ENCODE measurements at places on chromosomes 3 and 15.

DNA sequence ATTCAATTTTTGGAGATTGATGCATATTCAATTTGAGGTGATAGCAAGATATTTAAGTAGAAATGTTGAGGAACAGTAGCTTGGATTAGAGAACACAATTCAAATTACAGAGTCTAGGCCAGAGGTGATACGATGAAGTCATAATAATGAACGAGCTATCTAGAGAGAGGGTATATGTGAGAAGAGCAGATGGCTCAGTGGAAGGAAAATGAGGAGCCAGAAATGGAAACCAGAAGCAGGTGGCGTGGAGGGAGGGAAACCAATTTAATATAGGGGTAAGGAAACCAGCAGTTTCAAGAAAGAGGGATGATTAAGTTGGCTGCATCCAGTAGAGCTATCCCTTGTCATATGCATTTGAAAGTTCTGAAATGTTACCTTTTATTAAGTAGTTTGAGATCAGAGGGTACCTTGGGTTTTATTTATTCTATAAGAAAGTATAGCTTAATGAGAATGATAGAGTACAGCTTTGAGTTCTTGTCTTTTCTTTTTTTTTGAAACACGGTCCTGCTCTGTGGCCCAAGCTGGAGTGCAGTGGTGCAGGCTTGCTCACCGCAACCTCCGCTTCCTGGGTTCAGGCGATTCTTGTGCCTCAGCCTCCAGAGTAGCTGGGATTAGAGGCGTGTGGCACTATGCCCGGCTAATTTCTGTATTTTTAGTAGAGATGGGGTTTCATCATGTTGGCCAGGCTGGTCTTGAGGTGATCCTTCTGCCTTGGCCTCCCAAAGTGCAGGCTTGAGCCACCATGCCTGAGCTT lies 22.1 kb downstream of the NCK1 start:
- peak; percentile 91 for DNase-seq

DNA sequence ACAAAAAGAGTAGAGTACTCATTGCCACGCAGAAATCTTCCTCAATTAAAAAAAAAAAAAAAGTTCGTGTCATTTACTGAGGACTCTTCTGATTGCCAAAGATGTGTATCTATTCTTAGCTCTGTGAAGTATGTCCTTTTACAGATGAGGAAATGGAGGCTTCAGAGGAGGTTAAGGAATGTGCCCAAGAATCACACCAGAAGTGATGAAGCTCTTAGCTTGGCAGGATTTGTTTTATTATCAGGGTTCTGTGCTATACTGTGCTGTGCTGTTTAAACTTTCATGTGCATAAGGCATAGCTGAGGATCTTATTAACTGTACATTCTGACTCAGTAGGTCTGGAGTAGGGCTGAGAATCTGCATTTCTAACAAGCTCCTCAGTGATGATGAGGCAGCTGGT lies 665.2 kb upstream of the ADAMTS9 start:
- no peak for DNase-seq

DNA sequence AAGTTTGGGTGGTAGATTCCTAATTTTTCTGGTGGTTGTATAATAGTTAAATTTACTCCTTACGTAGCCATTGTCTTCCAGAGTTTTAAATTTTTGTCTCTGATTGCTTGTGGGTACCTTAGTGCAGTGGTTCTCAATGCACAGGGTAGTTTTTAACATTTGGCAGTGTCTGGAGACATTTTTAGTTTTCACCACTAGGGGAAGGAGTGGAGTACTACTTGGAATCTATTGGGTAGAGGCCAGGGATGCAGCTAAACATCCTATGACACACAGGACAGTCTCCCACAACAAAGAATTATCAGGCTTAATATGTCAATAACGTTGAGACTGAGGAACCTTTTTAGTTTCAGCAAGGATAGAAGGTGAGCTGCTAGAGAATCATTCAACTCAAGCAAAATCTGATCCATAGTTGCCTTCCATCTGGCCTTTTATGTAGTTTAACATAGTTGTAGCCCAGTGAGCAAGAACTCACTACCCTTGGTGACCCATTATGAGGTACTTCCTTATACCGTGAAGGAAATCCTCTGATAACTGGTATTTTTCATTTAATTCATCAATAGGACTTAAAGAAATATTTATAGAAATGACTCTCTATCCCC lies 8.6 kb upstream of the STX19 start:
- peak; percentile 36 for DNase-seq

- DNase-seq, result peak; percentile 52
Measured at GRCh38 chr15:62121273-62122015, 43.6 kb downstream of the C2CD4B start.

DNA sequence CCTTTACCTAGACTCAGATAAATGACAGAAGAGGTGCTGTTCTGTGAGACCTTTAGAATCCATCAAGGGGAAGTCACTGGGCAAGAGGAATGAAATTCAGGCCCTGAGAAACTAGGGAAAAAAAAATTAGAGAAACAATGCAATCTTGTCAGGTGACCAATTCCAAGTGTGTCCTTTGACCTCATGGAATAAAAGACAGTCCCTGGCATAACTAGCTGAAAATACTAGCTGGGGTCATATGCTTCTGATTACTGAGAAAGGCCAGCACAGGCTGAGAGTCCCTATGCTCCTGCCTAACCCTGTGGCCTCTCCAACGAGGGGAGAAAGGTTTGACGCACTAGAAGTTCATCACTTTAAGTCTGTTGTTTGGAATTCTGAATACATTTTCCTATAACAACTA lies 167.3 kb downstream of the XXYLT1 start:
- no peak for DNase-seq

DNA sequence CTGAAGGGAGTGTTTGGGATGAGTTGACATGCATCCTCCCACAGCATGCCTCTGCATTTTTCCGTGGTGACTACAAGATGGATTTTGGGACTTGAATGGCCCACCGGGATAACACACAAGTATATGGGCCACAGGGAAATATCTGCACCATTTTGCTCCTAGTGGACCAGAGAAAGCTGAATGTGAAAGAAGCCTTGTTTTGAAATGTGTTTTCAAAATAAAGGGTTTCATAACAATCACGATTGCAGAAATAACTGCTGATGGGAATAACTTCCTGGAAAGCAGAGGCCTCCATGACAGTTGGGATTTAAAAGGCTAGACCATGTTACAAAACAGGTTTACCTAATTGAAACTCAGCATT lies 77.5 kb upstream of the PRR23C start:
- no peak for DNase-seq

DNA sequence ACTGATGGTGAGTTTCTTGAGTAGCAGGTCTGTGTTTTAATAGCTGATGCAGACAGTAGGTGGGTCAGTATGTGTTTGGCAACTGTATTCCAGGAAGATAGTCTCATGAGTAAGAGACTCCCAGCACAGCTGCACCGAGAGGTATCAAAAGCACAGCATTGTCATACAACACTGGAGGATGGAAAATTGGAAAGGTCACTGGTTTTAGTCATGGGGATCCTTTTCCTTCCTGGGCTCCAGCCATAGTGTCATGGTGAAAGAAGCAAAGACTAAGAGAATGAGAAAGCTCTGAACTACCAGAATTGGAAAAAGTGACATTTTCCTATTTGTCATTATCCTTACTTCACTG lies 61.5 kb downstream of the P3H2 start:
- no peak for DNase-seq

DNA sequence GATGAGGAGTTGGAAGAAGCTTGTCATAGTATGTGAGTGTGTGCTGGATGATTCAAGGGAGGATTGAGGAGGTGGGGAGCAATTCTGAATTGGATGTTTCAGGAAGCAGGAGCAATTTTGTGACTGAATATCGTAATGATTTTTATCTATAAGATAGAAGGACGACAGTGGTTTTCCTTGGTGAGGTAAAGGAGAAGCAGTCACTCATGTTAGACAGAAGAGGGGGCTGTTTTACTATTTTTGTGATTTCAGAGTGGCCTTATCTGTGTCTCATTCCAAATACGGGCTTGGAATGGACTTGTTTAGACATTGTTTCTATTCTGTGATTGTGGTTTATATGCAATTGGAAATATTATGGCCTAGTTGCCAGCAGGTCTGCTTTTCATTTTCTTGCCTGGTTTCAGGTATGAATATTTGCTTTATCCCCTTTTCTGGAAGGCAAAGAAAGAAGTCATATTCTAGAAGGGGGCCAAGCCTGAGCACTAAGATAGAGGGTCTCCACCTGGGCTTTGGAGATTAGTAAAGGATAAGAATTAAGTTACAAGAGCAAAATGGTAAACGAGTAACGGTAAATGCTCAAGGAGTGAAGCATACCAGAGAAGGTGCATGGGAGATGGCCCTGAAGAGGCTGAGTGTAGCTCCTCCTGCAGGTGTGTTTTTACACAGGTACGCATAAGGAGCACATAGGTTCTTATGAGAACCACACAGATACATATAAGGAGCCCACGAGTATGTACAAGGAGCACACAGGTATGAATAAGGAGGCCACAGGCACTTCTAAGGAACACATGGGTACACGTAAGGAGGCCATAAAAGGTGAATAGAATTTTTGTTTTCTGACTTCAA lies 124.6 kb upstream of the KCNAB1 start:
- peak; percentile 63 for DNase-seq

DNA sequence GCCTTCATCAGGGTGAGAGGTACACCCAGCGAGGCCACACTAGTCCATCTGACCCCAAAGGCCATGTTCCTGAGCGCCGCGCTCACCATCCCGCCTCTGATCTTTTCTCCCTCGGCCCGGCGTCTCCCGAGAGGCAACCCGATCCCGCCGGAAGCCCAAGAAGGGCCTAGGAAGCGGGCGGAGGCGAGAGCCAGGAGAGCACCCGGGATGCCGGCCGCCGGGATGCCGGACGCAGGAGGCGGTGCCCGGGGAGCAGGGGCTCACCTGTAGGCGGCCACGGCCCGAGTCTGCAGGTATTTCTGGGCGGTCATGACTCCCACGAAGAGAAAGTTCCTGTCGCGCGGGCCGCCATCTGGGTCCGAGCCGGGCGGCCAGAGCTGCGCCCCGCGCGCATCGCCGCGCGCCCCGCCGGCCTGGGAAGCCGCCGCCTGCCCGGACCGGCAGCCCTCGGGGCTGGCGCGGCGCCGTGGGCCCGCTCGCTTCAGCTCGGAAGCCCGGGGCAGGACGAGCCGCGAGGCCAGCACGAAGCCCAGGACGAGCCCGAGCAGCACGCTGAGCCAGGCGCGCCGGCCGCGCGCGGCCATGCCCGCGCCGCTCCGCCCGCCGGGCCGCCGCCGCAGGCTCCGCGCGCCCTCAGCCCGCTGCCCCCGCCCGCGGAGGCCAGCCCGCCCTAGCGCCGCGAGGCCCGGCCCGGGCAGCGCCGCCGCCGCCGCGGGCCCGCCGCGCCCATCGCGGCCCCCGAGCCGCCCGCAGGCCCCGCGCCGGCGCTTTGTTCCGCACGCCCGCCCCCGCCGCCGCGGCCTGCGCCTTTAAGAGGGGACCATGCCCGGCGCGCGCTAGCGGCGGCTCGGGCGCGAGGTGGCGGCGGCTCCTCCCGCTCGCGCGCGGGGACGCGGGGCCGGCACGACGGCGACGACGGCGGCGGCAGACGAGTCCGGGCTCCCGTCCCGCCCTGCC lies 697 bp downstream of the CHSY1 start:
- DNase-seq, result peak; percentile 84

- DNase-seq, result peak; percentile 71
Measured at GRCh38 chr15:75029378-75030022, 6.1 kb downstream of the PPCDC start.

All from NCI-H69 (cell line).